Tongue (tissue), 3 donors: ENCODE measurements at places on chromosomes 2 and 18.
A peak's percentile ranks its signal among the peaks of the same experiment; 100 is the strongest.

DNA sequence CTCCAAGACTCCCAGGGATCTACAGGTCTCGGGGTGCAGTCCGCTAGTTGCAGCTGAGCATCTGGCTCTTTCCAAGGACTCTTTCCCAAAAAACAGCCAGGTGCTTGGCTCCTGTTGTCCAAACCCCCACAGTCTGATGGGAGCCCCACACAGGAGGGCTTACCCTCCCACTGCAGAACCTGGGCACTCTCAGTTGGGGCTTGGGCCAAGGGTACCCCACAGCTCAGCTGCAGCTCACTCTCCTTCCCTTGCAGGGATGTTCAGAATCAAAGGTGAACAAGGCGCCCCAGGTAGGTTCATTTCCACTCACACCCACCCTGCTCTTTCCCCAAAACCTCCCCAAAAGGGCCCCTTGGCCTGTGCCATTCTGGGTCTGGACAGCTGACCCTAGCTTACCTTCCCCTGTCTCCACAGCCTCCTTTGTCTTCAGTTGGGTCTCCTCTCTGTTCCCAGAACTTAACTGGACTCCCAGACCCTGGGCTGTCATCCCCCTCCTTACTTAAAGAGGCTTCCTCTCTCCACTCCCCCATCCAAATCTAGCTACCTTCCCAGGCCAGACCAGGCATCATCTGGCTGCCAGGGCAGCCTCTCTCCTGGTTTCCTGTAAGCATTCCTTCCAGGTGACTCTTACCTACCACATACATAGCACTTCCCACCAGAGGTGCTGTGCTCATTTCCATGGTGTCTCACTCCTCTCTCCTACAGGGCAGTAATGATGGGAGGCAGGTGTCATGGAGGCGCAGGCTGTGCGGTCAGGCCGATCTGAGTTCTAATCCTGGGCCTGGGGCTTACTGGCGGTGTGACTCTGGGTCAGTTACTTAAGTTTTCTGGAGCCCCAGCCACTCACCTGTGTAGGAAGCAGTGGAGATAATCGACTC is 29.5 kb downstream of the MARCO start:
- DNase-seq, result no peak

DNA sequence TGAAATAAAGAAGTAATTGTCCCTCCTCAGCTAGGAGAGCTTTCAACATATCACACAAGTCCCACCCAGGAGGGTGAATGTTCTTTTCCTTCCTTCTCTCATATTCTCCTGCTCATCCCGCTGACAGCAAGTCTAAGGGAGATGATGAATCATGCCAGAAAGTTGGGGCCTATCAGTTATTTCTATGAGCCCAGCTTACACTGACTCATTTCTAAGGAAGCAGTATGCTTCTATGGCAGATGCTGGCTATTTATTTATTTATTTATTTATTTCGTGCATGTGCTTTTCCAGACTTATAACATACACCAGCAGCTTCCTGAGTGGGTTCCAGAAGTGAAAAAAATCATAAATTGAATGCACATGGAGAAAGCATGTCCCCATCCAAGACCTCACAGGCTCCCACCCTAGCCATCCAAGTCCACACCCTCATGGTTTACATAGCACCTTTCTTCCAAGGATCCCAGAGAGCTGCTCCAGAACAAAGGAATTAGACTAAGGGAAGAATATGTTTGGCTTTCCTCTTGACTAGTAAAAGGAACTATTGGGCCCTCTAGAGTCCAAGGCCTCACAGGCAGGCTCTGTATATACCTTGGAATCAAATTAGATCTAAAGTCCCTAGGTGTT is 1074.2 kb upstream of the ZEB2 start:
- peak; percentile 61 for DNase-seq

GRCh38 chr2:215664847-215665525 is 229.1 kb upstream of the FN1 start:
- no peak for DNase-seq

DNA sequence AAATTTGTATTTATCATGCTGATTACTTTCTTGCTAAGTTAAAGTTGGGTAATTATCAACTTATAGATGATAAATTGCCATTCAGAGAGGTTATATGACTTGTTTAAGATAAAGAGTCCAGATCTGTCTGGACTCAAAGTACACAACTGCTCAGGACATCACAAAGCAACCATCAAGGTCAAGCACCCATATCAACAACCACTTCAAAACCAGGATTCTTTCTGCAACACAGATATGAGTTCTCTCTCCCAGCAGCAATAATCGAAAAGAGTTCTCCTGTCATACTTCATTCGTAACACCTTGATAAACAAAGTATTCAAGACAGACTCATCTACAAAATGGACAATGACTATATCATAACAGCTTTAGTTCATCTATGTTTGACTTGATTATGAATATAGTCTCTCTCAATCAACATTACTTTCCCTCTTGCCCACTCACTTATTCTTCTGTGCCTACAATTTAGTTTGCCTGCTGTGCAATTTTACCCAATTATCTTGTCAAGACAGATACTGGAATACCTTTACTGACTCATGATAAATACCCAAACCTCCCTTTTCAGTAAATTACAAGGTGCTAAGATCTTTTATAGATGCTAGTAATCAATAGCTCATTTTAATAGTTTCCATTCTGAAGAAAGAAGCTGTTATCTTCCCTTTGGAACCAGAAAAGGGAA is 281.8 kb downstream of the NBAS start:
- no peak for DNase-seq

GRCh38 chr2:2187196-2187595 is 143.9 kb downstream of the MYT1L start:
- DNase-seq, result no peak

GRCh38 chr2:172998547-172999272 is 76.9 kb upstream of the MAP3K20 start:
- no peak for DNase-seq

DNA sequence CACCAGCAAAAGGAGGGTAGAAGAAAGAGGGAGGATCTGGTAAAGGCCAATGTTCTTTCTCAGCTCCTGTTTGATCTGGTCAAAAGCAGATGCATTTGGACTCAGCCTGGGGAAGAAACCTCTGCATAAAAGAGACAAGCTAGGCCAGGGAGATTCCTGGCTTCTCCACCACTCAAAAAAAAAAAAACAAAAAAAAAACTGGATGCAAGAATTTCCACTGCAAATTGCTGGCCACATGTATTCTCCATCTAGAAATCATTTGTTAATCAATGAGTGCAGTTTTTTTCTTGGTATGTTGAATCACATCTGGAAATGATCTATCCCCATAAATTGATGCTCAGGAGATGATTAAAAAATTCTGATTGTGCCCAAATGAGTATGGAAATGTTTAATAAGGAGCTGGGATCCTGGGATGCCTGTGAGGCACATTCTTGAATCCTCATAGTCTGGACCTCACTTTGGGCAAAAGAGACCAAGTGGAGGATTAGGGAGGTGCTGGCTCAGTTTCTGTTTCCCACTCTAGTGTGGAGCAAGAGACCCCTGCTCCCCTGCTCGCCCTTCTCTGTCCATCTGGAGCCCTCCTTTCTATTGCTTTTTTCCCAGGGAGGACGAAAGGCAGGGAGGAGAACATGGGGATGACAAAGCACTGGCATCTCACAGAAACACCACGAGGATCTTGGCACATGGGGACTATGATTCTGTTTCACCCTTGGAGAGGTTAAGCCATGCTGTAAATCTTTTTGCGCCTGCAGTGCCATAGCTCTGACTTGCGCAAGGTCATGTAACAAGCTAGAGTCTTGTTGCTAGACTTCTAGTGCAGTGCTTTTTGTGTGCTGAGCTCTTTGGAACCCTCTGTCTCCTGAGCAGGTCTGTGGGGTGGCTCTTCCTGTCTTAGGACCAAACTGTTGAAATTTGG is 57.6 kb downstream of the APOB start:
- DNase-seq, result no peak

DNA sequence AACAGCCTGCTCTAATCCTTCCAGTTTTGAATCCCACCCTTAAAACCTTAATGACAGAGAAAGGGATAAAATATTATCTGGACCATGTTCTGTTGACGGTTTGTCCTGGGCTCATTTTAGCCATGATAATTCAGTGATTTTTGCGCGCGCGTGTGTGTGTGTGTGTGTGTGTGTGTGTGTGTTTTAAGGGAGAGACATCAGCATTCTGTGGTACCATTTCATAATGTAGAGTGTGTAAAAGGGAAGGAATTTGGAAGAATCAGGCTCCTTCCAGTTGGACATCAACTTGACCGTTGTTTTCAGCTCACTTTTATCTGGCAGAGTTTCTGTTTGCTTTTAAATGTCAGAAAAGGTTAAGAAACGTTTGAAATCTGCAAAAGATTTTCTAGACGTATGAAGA is 535.5 kb downstream of the TNS1 start:
- DNase-seq, result no peak

GRCh38 chr2:27501042-27501441 is 4.4 kb downstream of the GCKR start:
- no peak for DNase-seq

DNA sequence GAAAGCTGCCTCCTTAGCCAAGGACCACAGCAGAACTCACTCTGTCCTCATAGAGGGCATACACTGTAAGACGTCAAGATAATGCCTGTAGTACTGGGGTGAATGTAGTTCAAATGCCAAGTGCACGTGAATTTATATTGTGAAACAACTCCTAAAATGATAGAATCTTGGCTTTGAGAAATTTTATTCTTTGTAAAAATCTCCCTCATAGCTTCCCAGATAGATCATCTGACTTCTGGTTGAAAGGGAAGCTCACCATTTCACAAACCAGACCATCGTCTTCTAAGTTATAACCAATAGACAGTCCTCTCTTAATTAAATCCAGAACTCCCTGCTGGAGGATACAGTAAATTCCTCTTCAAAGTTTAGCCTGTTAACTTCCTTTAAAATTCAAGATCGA is 110.9 kb upstream of the MSTN start:
- peak; percentile 25 for DNase-seq

- DNase-seq, result no peak
Observed at GRCh38 chr2:122851972-122852531, 1096.6 kb downstream of the TSN start.

GRCh38 chr18:45121146-45121545 is 440.5 kb downstream of the SETBP1 start:
- DNase-seq, result no peak

GRCh38 chr2:216464104-216464720 is 34.4 kb upstream of the RPL37A start:
- DNase-seq, result peak; percentile 67

- DNase-seq, result no peak
Observed at GRCh38 chr18:57859314-57859713, 56.2 kb upstream of the ATP8B1 start.

DNA sequence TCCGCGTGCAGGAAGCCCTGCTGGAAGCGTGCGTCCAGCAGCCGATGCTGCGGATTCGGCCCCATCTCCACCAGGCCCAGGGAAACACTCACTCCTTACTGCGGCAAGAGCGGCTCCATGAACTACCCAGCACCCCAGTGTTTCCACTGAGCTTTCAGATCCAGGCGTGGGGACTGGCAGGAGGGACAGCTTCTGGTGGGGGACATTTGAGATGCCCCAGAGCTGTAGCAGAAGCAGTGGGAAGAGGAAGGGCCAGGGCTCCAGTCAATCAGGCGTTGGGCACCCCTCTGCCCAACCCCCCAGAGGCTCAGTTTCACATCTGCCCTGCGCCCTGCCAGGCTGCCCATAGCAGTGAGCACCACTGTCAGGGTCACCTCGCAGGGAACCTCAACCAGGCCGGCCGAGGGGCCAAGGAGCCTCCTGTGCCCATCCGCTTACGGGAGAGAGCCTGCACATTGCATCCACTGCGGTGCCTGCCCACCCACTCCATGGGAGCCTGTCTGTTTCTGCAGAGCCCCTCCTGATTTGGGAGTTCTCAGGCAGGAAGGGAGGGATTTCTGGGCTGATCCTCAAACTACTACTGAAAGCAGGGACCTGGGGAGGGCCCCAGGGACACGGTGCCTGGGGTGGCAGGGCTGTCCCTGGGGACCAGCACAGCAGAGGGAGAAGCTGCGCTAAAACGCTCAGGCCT is 4.6 kb downstream of the AGXT start:
- no peak for DNase-seq

DNA sequence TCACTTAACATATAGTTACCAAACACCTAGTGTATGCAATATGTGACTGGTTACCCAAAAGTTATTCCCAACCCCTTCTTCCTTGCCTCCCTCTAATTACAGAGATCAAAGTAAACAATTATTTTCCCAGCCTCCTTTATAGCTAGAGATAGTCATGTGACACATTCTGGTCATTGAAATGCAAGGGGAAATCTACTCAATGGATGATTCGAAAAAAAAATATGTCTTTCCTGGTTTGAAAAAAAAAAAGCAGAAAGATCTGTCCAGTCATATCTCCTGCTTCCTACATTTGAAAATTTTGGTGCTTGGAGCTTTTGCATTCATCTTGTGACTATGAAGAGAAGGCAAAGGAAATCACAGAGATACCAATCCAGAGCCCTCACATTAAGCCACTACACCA is 27.6 kb upstream of the UGP2 start:
- DNase-seq, result no peak

DNA sequence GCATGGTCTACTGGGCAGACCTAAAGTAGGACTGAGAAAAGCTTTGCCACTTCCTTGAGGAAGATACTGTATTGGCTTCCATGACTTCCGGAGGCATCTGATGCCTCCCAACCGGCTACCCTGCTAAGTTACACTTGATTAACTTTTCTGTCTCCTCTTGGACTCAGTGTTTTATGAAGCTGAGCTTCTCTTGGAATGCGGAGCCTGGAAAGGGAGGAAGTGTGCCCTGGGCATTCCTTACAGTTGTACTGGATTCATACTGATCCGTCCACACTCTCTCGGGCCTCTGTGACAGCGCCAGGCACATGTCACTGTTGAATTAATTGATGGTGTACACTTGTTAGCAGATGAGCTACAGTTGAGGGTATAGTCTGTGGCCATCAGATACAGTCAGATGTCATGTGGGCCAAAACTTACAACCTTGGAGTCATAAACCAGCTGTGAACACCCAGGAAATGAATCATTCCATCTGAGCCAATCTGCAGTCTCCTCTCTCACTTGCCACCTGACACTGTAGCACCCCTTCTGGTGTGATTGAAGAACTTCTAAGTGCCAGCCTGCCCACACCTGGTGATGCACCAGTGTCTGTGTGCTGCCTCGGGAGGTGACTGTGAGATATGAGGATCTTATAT is 122.5 kb downstream of the FHOD3 start:
- DNase-seq, result peak; percentile 35
